Endothelial cell (in vitro differentiated cells): ENCODE measurements at places on chromosomes 3 and 15.

DNA sequence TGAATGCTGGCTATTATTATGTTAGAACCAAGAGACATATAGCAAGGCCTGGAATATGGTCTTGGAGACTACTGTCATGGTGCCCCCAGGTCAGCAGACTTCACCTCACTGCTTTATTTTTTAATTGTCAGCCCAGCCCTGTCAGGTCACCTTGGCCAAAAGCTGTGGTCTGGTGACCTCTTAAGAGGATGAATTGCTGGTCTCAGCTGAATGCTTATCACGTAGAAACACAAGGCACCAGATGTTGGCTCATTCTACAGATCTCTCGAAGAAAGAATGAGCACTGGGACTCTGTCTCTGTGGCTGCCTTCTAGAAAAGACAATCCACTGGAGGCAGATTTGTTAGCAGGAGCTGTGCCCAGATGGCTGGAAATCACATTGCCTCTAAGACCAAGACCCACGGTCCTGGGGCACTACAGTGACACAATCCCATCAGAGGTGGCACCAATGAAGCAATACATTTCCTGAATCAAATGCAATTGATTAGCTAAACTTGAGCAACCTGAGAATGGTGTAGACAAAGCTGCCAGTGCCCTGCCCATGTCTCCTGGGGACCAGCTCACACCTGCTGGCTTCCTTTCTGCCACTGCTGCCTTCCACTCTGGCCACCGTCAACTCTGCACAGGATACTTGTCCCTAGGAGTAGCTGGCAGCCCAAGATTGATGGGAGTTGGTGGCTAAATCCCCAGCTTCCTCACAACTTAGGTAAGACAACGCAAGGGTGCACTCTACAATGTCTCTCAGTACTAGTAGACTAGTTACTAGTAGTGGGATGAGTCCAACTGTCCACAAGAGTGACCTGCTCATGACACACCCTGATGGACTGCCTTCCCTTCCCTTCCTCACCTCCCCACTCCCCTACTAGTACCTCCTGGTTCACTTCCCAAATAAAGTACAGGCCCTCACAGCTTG, 384.9 kb upstream of the PROK2 start:
- no peak overlapping the region for H3K4me3 ChIP-seq
- H3K27ac ChIP-seq: no peak overlapping the region
- no peaks in the 10 kb centered on the region for H3K36me3 ChIP-seq
- no peaks in the 10 kb centered on the region for H3K4me1 ChIP-seq
- no peak for DNase-seq

DNA sequence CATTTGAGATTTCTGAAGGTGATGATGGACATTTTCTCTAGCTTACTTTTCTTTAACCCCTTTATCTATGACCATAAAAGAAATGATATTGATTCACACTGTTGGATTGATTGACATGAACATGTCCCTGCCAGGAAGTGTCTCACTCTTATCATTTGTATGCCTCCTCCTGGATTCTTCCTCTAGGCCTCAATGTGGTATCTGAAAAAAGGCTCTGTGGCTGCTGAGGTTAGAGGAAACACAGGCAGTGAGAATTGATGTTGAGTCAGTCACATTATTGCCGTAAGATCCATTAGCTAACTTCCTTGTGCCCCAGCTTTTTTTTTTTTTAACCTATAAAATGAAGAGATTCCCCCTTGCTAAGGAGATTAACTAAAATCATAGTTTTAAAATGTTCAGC, 8.0 kb upstream of the THRB start:
- DNase-seq: no peak
- H3K4me1 ChIP-seq: peaks cover 3% of the 10 kb centered on the region
- no peaks in the 10 kb centered on the region for H3K36me3 ChIP-seq
- H3K4me3 ChIP-seq: no peak overlapping the region
- no peak overlapping the region for H3K27ac ChIP-seq

- H3K27me3 ChIP-seq: peaks cover 1% of the 10 kb centered on the region
- DNase-seq: no peak
- no peak overlapping the region for H3K27ac ChIP-seq
- no peaks in the 10 kb centered on the region for H3K4me1 ChIP-seq
Observed at GRCh38 chr15:67472957-67473356, 48.0 kb upstream of the C15orf61 start.

DNA sequence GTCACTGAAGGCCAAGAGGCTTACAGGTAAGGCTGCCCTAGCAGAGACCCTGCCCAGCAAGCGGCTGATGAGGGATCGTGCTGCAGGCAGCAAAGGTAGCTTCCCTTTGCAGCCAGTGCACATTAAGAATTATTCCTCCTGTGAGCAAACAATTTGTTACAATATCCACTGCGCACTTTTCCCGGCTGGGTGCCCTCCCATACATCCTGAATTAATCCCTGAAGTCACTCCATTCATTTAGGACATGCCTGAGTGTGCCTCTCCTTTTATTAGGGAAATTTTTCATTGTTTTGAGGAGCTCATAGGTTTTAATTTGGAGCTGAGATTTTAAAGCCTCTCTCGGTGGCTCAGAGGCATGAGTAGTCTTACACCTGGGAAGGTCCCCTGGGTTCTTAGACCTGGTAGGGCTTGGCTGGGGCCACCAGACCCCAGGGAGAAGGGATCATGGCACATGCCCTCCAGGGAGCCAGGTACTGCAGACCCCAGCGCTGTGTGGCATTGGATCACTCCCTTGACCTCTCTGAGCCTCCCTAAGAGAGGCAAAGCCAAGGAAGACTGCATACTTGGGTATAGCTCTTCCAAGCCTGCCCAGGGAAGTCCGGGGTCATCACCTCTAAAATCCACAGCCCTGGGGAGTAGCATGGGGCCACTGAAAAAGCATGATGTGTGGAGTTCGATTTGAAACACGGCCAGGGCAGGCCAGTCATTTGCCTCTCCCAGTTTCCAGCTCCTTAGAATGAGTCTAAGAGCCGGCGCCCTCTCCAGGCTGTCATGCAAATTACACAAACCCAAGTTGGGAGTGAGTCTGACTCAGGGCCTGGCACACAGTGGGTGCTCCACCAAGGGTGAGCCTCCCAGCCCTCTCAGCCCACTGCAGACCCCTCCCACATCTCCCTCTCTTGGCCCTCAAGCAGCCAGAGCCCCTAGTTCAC, 151.9 kb upstream of the LINGO1 start:
- H3K36me3 ChIP-seq: peaks cover 6% of the 10 kb centered on the region
- H3K4me3 ChIP-seq: no peak overlapping the region
- H3K27me3 ChIP-seq: peaks cover 8% of the 10 kb centered on the region
- no peak overlapping the region for H3K27ac ChIP-seq

DNA sequence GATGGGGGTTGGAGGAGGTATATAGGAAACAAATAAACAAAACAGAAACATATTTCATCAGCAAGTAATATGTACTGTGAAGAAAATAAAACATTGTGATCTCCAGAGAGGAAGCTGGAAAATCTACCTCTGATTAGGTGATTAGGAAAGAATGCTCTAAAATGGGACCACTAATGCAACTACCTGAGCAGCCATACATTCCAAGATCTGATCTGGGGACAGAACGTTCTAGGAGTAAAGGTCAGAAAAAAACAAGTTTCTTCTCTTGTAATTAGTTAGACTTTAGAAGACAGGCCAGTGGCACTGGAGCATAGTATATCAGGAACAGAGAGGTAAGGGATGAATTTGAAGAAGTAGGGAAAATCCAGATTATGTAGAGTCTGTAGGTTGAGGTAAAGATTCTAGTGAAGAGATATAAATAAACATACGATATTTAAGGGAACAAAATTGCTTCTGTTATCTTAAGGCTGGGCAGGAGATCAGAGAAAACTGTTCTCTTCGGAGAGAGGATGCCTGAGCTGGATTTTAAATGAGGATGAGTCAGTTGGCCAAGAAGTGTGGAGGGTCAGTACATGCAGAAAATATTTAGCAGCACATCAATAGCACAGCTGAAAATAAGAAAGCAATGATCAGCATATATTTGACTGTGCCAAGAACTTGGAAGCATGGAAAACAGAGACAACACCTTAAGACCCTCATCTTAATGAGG, 429.5 kb downstream of the NLGN1 start:
- no peak for DNase-seq
- H3K4me3 ChIP-seq: no peak overlapping the region
- no peaks in the 10 kb centered on the region for H3K36me3 ChIP-seq
- H3K4me1 ChIP-seq: no peaks in the 10 kb centered on the region

GRCh38 chr3:152208439-152208838, 60.3 kb upstream of the MBNL1 start:
- no peaks in the 10 kb centered on the region for H3K27me3 ChIP-seq
- DNase-seq: no peak
- no peak overlapping the region for H3K27ac ChIP-seq

- no peak for DNase-seq
- peaks cover 2% of the 10 kb centered on the region for H3K27me3 ChIP-seq
- no peak overlapping the region for H3K27ac ChIP-seq
- H3K4me1 ChIP-seq: no peaks in the 10 kb centered on the region
- no peak overlapping the region for H3K4me3 ChIP-seq
Observed at GRCh38 chr3:55244247-55244646, 242.9 kb downstream of the WNT5A start.

DNA sequence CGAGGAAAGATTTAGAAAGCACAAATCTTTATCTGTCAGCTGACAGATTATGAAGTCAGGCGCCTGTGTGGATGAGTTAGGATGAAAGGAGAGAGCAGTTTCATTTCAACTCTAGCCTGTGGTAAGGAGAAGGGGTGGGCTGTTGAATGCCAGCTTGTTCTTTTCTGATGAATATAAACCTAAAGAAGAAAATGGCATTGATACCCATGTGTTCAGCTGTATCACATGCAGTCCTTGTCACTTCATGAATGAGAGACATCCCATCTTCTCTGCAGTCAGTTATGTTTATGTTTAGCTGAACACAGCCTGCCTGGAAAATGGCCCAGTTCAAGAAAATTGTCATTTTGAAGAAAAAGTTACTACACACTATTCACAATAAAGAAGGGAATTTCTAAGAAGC, 345.7 kb upstream of the RBMS3 start:
- H3K36me3 ChIP-seq: no peaks in the 10 kb centered on the region
- no peak overlapping the region for H3K27ac ChIP-seq
- no peaks in the 10 kb centered on the region for H3K27me3 ChIP-seq
- H3K4me3 ChIP-seq: no peak overlapping the region

DNA sequence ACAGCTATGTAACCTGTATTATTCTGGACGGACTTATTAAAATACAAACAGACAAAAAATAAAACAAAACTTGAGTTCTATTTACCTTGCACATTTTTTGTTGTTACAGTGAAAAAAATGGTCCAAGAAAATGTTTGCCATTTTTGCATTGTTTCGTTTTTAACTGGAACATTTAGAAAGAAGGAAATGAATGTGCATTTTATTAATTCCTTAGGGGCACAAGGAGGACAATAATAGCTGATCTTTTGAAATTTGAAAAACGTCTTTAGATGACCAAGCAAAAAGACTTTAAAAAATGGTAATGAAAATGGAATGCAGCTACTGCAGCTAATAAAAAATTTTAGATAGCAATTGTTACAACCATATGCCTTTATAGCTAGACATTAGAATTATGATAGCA, 17.1 kb downstream of the LMOD3 start:
- no peaks in the 10 kb centered on the region for H3K27me3 ChIP-seq
- peaks cover 9% of the 10 kb centered on the region for H3K36me3 ChIP-seq
- DNase-seq: no peak
- H3K4me1 ChIP-seq: peaks cover 20% of the 10 kb centered on the region

DNA sequence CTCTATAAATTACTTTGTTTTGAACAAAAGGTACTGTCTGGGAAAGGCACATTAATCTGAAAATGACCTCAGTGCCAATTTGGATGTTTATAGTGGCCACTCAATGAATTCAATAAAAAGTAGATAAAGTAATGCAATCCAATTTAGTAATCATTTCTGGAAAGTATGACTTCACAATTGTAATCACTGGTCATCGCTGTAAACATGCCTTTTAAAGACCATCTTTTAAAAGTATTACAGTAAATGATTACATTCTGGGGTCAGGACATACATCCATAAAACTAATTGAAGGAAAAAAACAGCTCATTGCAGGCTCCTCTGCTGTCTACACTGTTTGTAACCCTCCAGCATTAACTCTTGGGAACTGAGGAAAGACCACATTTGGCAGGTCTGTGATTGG, 43.2 kb downstream of the HRH1 start:
- H3K4me3 ChIP-seq: no peak overlapping the region
- no peak overlapping the region for H3K27ac ChIP-seq
- H3K36me3 ChIP-seq: no peaks in the 10 kb centered on the region
- peaks cover 8% of the 10 kb centered on the region for H3K27me3 ChIP-seq
- H3K4me1 ChIP-seq: peaks cover 29% of the 10 kb centered on the region

DNA sequence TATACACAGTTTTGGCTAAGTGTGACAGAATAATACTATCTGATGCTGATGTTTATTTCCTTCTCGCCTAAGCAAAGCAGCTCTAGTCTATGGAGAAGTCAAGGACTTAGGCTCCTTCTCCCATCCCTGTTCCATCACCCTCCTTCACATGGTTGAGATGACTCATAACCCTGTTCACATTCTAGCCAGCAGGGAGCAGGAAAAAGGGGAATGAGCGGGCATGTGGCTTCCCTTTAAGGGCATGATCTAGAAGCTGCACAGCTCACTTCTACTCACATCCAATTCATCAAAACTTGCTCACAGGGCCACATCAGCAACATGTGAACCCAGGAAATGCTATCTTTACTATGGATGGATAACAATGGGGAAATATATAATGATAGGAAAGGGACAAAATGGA, 40.9 kb downstream of the CBLB start:
- H3K36me3 ChIP-seq: peaks cover 10% of the 10 kb centered on the region
- peaks cover 29% of the 10 kb centered on the region for H3K4me1 ChIP-seq
- H3K27me3 ChIP-seq: no peaks in the 10 kb centered on the region
- H3K27ac ChIP-seq: peak overlapping the region; percentile 61
- DNase-seq: peak; percentile 22

- H3K27ac ChIP-seq: peak overlapping the region; percentile 77
- peaks cover 17% of the 10 kb centered on the region for H3K36me3 ChIP-seq
- no peak overlapping the region for H3K4me3 ChIP-seq
- DNase-seq: no peak
- H3K4me1 ChIP-seq: peaks cover 15% of the 10 kb centered on the region
Observed at GRCh38 chr3:13233487-13234485, 160.6 kb upstream of the IQSEC1 start.

GRCh38 chr3:148081926-148082325, 615.8 kb upstream of the AGTR1 start:
- no peak overlapping the region for H3K4me3 ChIP-seq
- DNase-seq: no peak
- no peaks in the 10 kb centered on the region for H3K4me1 ChIP-seq
- no peaks in the 10 kb centered on the region for H3K27me3 ChIP-seq
- H3K36me3 ChIP-seq: no peaks in the 10 kb centered on the region
- H3K27ac ChIP-seq: no peak overlapping the region

GRCh38 chr15:58740436-58740835, 9.1 kb downstream of the ADAM10 start:
- peaks cover 22% of the 10 kb centered on the region for H3K4me1 ChIP-seq
- H3K27ac ChIP-seq: no peak overlapping the region
- no peaks in the 10 kb centered on the region for H3K27me3 ChIP-seq
- no peak for DNase-seq
